ENCODE measurements at places on chromosomes 3 and 15. TPM values are rescaled to one million over a fixed set of nuclear protein-coding genes. Genes with fewer than 3 reads are reported as not detected.

- no peak for ATAC-seq
Measured at GRCh38 chr3:68363796-68364195, 568.6 kb downstream of the TAFA4 start.

DNA sequence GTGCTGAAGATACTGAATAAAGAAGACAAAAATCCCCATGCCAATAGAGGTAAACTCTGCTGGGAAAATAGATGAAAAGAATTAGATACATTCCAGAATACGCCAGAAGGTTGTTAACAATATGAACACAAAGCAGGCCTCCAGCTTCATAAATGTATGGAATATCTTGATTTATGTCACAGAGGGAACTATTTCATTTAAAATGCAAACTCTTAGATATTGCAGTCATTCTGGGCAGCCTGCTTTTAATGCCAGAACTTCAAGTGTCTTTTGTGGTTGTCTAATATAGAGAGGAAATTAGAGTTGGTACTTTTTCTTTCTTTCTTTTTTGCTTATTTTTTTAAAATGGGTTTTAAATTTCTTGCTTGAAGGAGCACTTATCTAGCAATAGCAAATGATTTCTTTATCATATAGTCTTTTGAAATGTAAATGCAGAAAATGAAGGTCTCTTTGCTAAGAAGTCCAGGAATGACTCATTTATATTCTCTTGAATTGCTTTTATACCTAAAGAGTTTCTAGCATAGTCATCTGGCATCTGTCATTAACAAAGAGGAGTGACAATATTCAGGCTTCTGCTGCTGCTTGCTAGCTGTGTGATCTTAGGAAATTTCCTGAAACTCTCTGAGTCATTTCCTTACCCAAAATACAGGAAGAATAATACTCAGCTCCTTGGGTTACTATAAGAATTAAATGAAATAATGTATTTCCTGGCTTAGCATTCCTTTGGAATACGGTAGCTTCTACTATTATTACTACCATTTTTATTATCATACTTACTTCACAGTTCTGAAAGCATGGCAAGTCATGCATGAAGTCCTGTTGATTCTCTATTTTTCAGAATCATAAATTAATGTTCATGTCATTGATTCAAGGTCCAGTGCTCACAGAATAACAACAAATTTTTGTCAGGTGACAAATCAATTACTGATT, 527.6 kb downstream of the DIPK2A start:
- no peak for ATAC-seq

DNA sequence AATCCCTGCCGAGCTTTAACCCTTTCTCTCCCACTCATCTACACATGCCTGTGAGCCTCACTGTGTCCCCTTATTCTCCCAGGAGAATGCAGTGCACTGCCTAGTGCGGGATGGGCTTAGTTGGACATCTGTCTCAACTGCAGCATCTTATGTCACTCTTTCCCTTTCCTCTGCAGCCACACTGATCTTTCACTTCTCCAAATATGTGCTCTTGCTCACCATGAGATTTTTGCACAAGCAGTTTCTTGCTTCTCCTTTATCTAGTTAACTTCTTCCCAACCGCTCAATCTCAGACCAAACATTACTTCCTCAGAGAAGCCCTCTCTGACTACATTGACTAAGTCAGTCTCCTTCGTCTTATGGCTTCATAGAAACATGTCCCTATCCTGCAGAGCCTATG, 292.3 kb downstream of the KBTBD8 start:
- ATAC-seq: no peak

Gene ATP13A4
- 3.3 TPM for total RNA-seq

Gene DCUN1D1
- total RNA-seq: 59.5 TPM

Gene SYNPR
- not detected for total RNA-seq

GRCh38 chr15:25679492-25679891, 183.6 kb downstream of the ATP10A start:
- no peak for ATAC-seq

DNA sequence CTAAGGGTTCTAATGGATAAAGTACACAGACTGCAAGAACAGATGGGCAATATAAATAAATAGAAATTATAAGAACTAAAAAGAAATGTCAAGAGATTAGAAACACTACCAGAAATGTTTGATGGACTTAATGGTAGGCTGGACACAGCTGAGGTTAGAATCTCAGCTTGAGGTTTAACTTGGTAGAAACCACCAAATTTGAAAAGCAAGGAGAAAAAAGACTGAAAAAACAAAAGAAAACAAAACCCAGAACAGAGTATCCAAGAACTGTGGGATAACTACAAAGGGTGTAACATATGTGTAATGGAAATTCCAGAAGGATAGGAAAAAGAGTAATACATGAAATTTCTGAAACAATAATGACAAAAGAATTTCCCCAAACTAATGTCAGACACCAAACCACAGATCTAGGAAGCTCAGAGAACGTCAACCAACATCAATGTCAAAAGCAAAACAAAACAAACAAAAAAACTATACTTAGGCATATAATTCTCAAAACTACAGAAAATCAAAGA, 35.0 kb downstream of the RFX7 start:
- ATAC-seq: peak; percentile 24

DNA sequence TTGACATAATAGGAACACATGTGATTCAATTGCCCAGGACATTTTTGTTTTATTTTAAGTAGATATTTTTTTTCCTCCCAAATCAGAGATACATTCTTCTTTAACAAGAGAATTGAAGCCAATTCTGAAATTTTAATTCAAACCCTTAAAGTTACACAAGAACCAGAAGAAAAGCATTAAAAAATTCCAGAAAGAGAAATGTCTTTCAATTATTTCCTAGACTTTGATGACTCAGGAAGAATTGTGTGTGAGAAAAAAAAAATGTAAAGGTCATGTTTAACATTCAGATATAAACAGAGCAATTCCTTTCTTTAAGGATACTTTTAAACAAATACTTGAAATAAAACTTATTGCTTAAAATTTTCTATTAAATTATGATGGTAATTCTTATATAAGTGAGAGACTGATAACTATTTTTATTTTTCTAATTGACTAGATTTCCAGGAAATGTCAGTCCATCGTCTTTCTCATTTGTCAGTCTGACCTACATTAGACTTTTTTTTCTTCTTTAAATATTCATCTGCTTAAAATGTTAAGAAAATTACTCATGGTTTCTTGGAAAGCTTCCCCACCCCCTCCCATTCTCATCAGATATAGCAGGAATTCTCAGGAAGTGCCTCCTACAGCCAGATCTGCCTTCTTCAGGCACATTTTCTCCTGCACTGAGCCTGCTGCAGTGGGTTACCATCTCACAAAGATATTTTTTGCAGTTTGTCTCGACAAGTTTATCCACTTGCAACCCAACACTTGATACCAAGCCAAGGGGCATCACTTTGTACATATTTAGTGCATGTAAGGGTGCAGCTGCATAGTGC, 261.8 kb upstream of the CBLB start:
- ATAC-seq: peak; percentile 18
